ENCODE measurements at places on chromosomes 6 and 20.

- DNase-seq, result peak; percentile 88
These were observed at the start of gene C6orf47 for GRCh38 chr6:31660381-31661261. C6orf47 (minus strand) TSS chr6:31660778; CDS start chr6:31659947, 831 bp downstream.

GRCh38 chr6:157760589-157761330 lies 62.3 kb upstream of the SNX9 start:
- DNase-seq, result peak; percentile 54

GRCh38 chr20:46128310-46129151 lies 10.4 kb downstream of the CD40 start:
- DNase-seq, result peak; percentile 61

- no peak for DNase-seq
These were observed 1266.8 kb downstream of the GRIK2 start for GRCh38 chr6:102660303-102660702.

DNA sequence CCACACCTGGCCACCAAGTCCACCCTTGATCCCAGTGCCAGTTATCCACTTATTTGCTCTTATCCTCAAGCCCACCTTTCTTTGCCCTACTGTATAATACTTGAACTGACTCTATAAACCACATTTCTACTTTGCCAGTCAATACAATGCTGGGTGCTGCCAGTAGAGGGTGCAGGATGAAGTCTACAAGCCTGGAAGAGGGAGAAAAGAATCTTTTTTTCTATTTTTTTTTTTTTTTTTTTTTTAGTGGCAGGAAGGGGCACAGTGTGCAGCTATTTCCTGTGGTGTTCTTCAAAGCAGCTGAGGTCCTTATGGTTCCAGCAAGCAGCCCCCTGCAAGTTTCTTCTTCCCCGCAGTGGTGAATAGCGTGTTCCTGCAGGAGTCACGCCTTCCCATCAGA lies 22.2 kb upstream of the GABRR1 start:
- DNase-seq, result no peak

DNA sequence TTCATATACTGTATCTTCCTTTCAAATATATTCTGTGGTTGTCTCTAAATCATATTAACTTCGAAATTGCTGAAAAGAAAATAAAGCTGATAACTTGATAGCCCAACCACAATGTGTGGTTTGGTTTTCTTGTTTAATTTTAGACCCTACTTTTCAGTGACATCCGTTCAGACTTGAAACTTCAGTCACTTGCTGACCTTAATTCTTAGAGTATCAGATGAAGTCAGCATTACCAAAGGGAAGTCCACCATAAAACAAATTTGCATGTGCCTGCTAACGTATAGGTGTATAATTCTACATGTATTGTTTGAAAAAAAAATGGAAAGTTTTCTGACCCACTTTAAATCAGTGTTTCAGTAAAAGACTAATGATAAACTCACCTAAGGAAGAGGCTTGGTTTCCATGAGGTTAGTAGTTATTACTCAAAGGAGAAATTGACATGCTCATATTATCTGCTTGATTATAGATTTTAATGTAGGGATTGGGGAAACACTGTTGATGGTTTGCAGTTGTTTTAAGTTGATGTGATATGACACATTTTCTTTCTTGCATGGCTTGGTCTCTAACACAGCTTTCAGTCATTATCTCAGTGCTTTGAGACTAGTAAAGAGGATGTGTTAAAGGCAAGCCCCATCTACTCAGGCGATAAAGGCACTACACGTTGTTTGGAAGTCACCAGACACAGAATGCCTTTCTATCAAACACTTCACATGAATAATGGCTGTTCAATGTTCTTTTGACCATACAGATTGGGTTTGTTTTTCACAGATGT lies 5.2 kb upstream of the IL17A start:
- DNase-seq, result no peak

DNA sequence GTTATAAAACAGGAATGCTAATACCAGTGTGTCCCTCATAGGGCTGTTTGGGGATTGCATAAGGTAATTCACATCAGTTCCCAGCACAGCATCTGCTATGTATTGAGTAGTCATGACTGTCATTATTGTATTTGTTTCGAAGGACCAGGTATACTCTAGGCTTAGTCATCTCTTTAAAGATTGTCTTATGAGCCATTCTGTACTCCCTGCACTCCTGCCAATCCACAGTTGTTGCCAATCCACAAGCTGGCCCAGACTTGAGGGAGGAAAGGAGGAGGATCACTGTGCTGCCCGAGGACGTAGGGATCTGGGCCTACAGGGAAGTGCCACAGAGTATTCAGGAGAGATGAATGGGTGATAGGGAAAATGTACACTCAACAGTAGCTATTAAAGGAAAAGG lies 113.0 kb upstream of the TIAM2 start:
- DNase-seq, result no peak

DNA sequence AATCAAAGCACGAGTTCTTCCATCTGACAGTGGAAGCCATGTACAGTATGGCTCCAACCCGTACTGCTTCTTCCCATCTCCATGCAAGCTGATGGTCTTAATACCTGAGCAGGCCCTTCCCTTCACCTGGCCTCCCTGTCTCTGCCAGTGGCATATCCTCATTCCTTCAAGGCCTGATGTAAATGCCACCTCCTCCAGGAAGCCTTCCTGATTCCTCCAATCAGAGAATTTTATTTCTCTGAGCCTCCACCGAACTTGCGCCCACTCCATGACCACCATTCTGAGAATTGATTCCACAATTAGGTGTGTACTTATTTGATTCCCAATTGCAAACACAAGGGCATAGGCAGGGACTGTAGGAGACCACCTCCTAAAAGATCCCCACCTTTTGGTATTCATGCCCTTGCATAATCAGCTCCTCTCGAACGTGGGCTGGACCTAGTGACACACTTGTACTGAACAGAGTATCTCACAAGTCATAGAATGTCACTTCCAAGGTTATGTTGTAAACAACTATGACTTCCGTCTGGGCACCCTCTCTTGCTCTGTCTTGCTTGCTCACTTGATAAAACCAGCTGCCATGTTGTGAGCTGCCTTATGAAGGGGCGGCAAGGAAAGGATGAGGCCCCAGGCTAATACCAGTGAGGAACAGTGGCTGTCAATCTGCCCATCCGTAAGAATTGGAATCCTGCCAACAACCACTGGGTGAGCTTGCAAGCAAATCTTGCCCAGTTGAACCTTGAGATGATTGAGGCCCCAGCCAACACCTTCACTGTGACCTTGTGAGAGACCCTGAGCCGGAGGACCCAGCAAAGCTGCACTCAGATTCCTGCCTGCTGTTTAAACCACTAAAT lies 38.8 kb downstream of the CPNE5 start:
- no peak for DNase-seq

GRCh38 chr6:57242505-57242904 lies 20.4 kb upstream of the RAB23 start:
- no peak for DNase-seq

DNA sequence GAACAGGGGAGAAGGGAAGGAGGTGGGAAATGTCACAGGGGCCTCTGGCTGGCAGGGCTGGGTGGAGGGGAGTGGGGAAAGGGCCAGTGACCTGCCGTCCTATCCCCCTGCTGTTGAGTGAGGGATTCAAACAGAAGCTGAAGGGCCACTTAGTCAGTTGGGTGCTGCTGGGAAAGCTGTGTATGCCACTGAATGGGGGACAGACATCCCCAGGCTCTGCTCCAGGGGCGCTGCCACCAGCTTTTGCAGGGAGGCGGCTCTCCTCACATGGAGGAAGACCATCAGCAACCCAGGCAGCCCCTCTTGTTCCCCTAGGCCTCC lies 50.0 kb downstream of the MDGA1 start:
- no peak for DNase-seq

DNA sequence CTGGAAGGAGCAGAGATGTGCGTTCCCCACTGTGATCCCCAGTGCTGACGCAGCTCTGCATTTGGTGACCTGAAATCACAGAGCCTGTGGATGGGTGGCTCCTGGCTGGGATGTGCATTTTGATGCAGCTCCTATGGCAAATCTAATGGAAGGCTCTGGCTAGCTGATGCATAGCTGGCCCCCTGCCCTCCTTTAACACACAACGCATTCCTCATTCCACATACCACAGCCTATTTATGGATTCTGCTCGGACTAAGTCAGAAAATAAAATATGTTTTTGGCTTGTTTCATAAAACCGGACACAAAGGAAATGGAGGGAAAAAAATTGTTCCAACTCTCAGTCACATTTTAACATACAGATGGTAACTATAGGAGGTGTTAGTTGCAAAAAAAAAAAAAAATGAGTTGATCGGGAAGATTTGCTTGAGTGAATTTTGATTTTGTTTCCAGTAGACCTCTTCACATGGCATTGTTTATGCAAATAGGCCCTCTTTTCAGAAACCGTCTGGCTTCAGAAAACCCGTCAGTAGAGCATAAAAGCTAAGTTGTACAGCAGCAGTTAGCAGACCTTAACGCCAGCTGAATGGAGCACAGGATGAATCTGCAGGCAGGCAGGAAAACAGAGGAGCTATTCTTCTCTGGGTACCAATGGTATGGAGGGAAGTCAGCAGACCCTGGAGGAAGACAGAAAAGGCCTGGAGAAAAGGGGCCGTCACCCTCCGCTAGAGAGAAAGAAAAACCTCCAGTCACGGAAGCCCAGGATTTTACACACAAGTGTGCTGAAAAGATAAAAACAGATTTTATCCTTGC lies 215.4 kb downstream of the HDGFL1 start:
- DNase-seq, result no peak

DNA sequence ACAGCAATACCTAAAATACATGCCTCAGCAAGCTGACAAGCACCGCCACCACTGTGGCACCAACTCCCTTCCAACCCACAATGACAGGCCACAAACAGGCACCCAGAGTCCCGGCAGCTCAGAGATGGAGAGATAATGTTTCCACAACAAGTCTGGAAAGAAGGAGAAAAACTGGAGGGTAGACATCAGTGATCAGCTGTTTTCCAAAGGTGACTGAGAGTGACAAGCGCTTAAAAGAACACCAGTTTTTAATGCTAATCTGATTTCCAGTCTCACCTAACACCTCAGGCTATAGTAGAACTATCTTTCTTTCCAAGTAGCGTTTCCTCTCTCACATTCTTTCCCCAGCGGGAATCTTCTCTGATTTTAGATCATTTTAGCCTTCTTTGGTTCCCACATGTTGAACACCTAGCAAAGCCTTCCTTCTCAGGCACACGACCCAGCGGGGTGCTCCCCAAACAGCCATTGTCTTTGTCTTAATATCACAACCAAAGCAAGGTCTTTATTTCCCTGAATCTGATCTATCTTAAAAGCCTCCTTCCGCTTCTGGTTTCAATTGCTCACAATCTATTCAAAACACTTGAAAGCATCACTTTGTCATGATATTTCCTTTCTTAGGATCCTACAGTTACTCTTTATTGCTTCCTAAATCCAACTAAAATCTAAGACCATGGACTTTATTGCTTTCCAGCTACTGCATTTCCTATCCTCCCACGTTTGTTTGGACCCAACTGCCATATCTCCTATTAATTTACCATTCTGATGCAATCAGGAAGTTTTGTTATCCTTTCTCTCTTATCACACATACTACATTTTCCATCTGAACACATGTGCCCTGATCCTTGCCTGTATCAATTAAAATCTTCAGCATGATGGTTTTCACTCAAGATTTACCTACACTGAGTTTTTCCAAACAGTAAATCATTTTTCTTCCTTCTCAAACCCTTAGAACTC lies 282.7 kb downstream of the ADGB start:
- DNase-seq, result no peak

DNA sequence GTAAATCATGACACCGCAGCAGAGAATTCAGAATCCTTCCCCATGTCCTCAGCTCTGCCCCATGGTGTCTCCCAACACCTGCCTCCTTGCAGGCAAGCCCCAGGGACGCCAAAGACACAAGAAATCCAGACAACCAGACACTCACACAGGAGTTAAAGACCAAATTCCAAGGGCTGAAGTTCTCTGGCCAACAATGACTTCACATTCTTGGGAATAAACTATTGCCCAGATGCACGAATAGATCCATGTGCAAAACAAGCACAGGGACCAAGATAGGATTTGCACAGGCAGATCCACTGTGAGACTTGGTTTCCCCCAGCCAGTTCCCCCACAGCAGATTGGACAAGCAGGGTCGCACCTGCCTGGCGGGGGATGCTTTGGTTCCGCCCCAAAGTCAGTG lies 246.7 kb downstream of the SOD2 start:
- no peak for DNase-seq

- no peak for DNase-seq
These were observed 22.3 kb downstream of the TPBG start for GRCh38 chr6:82385961-82386360.

DNA sequence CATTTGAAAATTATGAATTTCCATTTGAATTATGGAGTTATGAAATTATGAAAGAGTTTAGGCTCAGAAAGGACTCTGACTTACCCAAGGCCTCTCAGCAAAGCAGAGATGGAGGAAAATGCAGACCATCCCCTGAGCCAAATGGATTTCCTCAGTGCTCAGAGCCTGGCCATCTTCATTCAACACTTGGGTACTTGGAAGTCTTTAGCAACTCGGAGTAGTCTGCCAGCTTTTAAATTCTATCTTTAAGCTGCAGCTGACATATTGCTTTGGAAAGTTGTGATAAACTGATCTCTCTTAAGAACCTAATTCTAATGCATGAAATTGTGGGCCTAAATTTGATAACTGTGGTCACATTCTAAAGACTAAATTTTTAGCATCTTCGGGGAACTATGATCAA lies 315.4 kb downstream of the SAMD5 start:
- DNase-seq, result no peak

- no peak for DNase-seq
These were observed 142.1 kb downstream of the HAO1 start for GRCh38 chr20:7798176-7798575.

- no peak for DNase-seq
These were observed 362.0 kb downstream of the CENPW start for GRCh38 chr6:126701676-126702560.

- DNase-seq, result peak; percentile 16
These were observed 140.1 kb downstream of the QKI start for GRCh38 chr6:163554663-163555062.

- DNase-seq, result no peak
These were observed 18.4 kb upstream of the TFAP2A start for GRCh38 chr6:10433322-10433721.

DNA sequence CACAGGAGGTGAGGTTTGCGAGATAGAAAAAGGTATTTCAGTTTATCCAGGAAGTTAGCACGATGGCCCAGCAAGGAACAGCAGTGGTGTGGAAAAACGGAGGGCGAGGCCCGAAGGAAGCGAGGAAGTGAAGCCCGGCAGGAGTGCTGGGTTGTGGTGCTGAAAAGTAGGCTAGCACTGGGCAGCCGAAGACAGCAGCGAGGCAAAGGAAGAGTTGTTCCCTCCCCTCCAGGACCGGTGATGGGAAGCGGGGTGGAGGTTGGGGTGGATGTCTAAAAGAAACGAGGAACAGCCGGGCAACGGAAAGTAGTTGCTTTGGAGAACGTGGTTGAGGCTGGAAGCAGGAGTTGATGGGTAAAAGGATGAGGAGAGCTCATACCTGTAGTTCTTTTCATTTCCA lies 1.4 kb downstream of the METTL24 start:
- no peak for DNase-seq

DNA sequence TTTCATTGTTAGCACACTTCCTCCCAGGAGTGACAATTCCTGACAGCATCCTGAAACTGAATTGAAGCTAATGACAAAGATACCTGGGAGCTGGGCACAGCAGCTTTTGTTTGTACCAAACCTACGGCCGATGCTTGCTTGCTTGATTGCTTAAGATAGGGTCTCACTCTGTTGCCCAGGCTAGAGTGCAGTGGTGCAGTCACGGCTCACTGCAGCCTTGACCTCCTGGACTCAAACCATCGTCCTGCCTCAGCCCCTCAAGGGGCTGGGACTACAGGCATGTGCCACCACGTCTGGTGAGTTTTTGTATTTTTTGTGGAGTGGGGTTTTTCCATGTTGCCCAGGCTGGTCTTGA lies 84.7 kb upstream of the SCP2D1 start:
- DNase-seq, result no peak
